ENCODE measurements at places on chromosomes 5 and 9.
A peak's percentile ranks its signal among the peaks of the same experiment; 100 is the strongest.

DNA sequence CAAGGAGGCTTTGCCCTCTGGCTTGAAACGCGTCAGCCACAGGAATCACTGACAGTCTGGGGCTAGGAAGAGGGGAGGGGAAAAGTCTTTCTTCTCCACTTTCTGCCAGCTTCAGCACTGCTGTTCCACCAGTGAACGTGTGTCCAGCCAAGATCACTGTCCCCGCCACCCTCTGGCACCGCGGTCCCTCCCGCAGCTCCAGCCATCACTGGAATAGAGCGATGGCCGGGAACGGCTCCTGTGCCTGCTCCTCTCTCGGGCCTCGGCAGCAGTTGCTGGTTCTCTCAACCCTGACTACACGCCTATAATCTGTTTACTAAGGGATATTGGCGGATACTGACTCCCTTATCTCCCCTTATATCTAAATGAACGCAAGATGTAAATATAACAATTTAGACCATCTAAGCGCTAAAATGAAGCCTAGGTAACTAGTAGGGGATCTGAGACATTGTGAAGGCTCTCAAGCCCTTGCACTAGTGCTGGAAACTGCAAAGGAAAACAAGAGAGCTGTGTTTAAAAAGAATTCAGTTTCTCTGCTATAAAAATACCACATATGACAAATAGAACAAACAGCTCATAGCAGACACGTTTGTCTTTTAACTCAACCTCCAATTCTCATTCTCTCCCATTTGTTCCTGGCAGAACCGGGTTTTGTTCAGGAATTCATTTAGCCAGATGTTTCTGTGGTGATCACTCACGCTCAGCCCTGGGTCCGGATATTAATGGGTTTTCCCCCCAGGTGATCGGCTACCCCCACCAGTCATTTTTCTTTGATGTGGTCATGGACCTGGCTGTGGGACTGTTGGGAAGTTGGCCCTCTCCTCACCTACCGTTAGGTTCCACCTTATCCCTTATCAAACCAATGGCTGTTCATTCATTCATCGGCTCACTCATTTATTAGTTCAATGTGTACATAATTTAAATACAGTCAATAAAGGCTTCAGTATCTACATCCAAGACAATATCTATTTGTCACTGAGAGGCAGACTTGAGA lies 149.8 kb downstream of the MED10 start:
- DNase-seq, result no peak

GRCh38 chr5:169988206-169988605 lies 7.9 kb upstream of the INSYN2B start:
- no peak for DNase-seq

DNA sequence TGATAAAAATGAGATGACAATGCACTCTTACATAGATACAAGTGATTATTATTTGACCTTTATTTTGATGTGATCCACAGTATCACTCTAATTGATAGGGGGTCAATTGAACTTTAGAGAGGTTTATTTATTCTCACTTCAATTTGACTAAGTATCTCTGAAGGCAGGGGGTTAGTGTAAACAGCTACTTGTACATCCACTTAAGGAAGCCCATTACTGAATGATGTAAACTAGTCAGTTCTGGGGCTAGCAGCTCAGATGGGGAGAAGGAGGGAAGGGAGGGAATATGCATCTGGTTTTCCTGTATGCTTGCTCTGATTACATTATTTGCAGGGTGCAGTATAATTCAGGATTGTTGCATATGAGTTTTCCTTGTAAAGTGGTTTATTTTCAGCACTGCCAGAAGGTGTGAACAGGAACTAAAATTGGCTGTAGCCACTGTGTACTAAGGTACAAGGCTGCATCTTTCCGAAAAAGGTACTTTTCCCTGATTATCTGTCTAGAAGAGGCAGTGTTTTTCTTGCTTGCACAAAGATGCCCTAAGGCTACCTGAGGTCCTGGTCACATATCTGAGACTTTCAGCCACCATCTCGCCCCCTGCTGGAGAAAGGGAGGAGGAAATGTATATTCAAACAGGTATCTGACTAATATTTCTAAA lies 51.2 kb downstream of the MRPS27 start:
- DNase-seq, result no peak

GRCh38 chr9:7489036-7489435 lies 310.5 kb downstream of the DMAC1 start:
- DNase-seq, result no peak

GRCh38 chr9:77899679-77900354 lies 131.8 kb downstream of the GNAQ start:
- no peak for DNase-seq

- DNase-seq, result no peak
Observed at GRCh38 chr9:16221366-16221765, 649.1 kb downstream of the BNC2 start.

DNA sequence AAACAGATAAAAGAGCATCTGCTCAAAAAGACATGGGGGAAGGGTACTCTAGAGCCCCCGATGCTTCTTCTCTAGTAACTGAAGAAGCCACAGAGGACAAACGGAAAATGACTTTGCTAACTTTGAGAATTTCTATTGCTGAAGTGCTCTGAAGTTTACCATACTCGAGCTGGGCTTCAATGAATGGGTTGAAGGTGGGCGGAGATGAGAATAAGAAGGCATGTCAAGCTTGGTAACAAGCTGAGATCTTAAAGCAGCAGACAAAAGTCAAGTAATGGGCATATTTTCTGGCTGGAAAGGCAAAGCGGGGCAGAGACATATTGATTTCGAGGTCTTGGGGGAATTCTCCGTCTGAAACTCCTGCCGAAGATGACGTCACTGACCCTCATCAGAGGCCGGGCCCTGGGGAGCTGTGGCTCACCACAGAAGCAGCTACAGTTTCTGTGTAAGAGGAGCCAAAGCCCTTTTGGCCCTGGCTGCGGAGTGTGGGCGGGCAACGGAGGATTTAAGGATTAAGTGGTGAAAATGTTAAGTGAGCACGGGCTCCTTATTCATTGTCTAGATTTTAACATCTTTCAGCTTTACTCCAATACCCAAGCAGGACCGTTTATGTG lies 115.8 kb upstream of the SLIT3 start:
- DNase-seq, result no peak

GRCh38 chr5:169637549-169638121 lies 560 bp downstream of the DOCK2 start:
- DNase-seq, result peak; percentile 41

DNA sequence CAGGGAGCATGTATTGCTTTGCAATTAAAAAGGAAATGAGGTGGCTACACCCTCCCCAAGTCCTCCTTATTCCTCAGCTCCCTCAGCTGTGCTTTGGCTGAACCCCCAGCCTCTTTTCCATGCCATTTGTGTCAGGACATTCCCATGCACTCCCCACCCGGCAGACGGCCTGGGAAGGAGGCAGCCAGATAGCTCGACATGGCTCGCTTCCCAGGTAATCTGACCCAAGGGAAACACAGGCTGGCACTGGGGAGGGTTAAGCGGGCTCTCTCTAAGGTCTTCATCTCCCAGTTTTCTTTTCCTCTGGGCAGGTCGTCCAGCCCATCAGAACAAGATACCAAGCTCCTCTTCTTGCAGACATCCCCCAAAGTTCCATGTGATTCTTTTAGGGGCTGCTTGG lies 31.2 kb downstream of the BTNL9 start:
- no peak for DNase-seq

DNA sequence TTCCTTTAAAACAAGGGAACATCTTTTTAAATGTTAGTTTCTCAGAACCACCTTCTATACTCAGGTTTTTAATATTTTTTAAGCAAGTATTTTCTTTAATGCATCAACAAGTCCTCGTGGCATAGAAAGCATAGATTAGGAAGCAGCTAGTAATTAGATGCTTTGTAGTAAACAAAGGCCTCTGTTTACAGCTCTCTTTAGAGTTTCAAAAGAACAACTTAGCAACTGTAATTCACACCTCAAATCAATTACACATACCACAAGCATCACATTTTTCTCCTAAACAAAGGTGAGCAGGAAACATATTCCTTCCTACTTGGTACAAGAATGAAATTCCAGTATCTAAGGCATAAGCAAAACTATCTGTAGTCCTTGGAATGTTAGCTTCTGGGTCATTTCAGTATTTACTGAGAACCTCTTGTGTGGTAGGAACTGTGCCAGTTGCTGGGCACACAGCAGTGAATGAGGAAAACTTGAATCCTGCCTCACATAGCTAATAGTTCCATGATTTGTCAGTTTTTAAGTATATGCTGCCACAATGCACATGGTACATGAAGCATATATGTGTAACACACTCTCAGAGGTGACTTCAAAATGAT lies 249.1 kb downstream of the CEMIP2 start:
- no peak for DNase-seq

- no peak for DNase-seq
Observed at GRCh38 chr5:117357886-117358285, 783.3 kb upstream of the SEMA6A start.

- DNase-seq, result no peak
Observed at GRCh38 chr5:51625224-51625968, 242.1 kb downstream of the ISL1 start.

GRCh38 chr5:103037673-103038455 lies 82.1 kb downstream of the GIN1 start:
- no peak for DNase-seq

DNA sequence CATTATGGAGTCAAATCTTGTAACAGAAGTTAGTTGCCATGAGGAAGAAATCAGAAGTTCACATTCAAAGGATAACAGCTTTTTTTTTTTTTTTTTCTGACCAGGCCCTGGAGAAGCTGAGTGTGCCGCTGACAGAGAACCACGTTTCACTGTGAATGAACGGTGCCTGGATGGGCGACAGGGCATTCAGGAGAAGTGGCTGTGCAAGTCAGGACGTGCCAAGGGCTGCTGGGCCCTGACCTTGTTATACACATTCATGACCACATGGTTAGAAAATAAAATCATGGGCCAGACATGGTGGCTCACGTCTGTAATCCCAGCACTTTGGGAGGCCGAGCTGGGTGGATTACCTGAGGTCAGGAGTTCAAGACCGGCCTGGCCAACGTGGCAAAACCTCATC lies 91.6 kb downstream of the ANKH start:
- no peak for DNase-seq

DNA sequence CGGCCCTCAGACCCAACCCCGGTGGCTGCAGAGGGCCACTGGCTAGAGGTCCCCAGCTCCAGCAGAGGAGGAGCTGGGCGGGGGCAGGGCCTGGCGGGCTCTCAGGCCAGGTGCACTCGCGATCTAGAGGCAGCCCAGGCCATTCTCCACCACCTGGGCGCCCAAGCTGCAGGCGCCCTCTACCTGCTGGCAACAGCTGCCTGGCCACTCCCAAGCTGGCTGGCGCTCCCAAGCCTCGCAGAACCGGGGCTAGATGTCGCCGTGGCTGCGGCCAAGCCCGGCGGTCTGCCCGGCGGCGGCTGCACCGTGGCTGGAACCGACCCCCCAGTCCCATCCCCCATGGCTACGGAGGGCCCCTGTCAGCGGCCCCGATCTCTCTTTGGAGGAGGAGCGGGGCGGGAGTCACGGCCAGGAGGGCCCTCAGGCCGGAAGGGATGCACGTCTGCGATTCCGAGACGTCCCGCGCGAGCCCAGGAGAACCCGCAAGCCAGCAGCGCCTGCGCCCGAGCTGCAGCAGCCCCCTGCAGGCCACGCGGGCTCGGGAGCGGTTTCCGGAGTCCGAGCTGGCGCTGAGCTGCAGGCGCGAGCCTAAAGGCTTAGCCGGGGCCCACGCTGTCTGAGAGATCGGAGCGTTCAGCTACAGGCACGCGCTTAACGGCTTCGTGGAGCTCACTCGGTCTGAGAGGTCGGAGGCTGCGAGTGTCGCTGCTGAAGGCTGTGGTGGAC lies 44.3 kb upstream of the BICD2 start:
- no peak for DNase-seq

DNA sequence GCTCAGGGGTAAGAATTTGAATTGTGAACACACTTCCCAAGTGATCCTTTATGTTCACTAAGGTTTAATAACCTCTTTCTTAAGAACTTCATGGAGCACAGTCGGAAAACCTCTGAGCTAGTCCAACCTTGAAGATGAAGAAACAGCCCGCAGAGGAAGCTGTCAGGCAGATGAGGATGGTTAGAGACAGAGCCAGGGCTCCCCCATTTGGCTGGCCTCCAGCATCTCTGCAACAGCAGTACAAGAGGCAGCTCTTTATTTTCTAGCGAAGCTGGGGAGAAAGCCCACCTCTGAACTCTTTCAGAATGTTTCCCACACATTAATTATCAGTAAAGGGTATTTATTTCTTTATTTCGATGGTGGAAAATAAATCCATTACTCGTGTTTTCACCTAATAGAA lies 350.8 kb downstream of the DMRT2 start:
- no peak for DNase-seq

GRCh38 chr9:114488398-114489129 lies 16.7 kb downstream of the WHRN start:
- no peak for DNase-seq

GRCh38 chr9:129759319-129759718 lies 6.5 kb upstream of the PTGES start:
- DNase-seq, result no peak

GRCh38 chr5:140073296-140073695 lies 30.2 kb upstream of the NRG2 start:
- DNase-seq, result no peak

GRCh38 chr5:89083791-89084190 lies 200.8 kb upstream of the MEF2C start:
- no peak for DNase-seq

GRCh38 chr9:124934290-124934689 lies 6.6 kb downstream of the GOLGA1 start:
- no peak for DNase-seq

- no peak for DNase-seq
Observed at GRCh38 chr9:107214381-107214780, 68.7 kb upstream of the RAD23B start.

GRCh38 chr9:89409466-89409865 lies 88.4 kb downstream of the SEMA4D start:
- no peak for DNase-seq

- no peak for DNase-seq
Observed at GRCh38 chr5:127754259-127754658, 51.1 kb downstream of the CCDC192 start.

DNA sequence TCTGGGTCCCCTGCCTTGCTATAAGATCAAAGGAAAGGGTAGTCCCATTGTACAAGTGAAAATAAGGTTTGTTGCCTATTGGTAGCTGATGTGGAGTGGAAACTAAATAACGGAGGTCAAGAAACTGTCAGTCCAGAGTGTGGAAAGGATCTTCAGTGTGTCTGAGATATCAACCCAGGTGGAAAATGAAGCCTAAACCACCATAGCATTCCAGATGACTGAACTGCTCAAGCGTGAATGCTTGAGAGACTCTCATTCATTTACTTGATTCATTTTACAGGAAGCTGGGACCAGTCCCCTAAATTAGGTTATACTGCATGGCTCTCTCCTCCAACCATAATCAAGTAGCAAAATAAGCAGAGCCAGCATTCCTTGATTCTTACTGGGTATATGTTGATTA lies 116.0 kb upstream of the SLC28A3 start:
- no peak for DNase-seq

DNA sequence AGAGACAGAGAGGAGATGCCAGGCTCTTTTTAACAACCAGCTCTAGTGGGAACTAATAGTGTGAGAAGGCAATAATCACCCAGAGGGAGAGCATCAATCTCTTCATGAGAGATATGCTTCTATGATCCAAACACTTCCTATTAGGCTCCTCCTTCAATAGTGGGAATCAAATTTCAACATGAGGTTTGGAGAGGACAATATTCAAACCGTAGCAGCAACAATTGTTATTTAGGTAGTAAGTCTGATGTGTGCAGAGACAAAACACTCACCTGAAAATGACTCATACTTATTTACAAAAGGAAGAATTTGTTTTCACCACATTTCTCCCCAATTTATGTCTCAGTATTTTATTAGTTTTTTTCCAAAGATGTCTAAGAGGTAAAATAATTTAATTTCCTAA lies 144.3 kb downstream of the ST8SIA4 start:
- no peak for DNase-seq
